ENCODE measurements at places on chromosomes 2 and 18. TPM values are rescaled to one million over a fixed set of nuclear protein-coding genes. Genes with fewer than 3 reads are reported as not detected.

The FLACC1 gene
- total RNA-seq: 1.1 TPM

The SERPINE2 gene
- total RNA-seq: 48.6 TPM

The GYPC gene
- 39.7 TPM for total RNA-seq

The SLC4A3 gene
- 25.7 TPM for total RNA-seq

The MC2R gene
- not detected for total RNA-seq

The CCNT2 gene
- 70.0 TPM for total RNA-seq

The OR6B2 gene
- total RNA-seq: not detected

The HOXD12 gene
- total RNA-seq: 0.27 TPM

The POMC gene
- 0.29 TPM for total RNA-seq

The NCK2 gene
- 59.5 TPM for total RNA-seq

The RNU2-63P gene
- total RNA-seq: 13.0 TPM

The UGT1A1 gene
- not detected for total RNA-seq

The UNC50 gene
- total RNA-seq: 45.0 TPM

The IL18RAP gene
- not detected for total RNA-seq

The ITSN2 gene
- 19.6 TPM for total RNA-seq

The HOXD1 gene
- not detected for total RNA-seq

The HNRNPA3 gene
- total RNA-seq: 264 TPM

The IL36RN gene
- 0.84 TPM for total RNA-seq

The WDCP gene
- 17.9 TPM for total RNA-seq

The DYNAP gene
- total RNA-seq: not detected

The SP5 gene
- 2.7 TPM for total RNA-seq

The CCDC141 gene
- total RNA-seq: 1.2 TPM

The MYO7B gene
- total RNA-seq: 0.04 TPM

The TOGARAM2 gene
- total RNA-seq: 0.40 TPM

The TMEFF2 gene
- 18.1 TPM for total RNA-seq

The RASGRP3 gene
- 0.58 TPM for total RNA-seq

The KHK gene
- total RNA-seq: 3.3 TPM

The ARHGAP28 gene
- 161 TPM for total RNA-seq

The CCDC74B gene
- total RNA-seq: 7.1 TPM

The NEU4 gene
- 1.8 TPM for total RNA-seq

The SH3RF3 gene
- total RNA-seq: 2.5 TPM

The KCNF1 gene
- 0.83 TPM for total RNA-seq

The ACKR3 gene
- 78.7 TPM for total RNA-seq

The CDH2 gene
- 45.0 TPM for total RNA-seq

The ONECUT2 gene
- 0.51 TPM for total RNA-seq

The ELAC1 gene
- total RNA-seq: 8.2 TPM

The PRSS56 gene
- 0.09 TPM for total RNA-seq

The EDAR gene
- 5.5 TPM for total RNA-seq

The CYP27A1 gene
- total RNA-seq: 16.8 TPM

The CFAP65 gene
- total RNA-seq: not detected

The TNS1 gene
- total RNA-seq: 130 TPM

The FRZB gene
- 13.0 TPM for total RNA-seq

The HNMT gene
- total RNA-seq: 18.8 TPM

The SPHKAP gene
- not detected for total RNA-seq

The CFAP53 gene
- 0.65 TPM for total RNA-seq

The ZNF397 gene
- 44.2 TPM for total RNA-seq
